Astrocyte of the spinal cord (primary cell): ENCODE measurements at places on chromosomes 7 and 10.

- peak; percentile 36 for DNase-seq
Observed at GRCh38 chr10:79066411-79067240, 2.1 kb upstream of the ZMIZ1 start.

- DNase-seq: no peak
Observed at GRCh38 chr10:116300542-116300941, 23.7 kb upstream of the CCDC172 start.

DNA sequence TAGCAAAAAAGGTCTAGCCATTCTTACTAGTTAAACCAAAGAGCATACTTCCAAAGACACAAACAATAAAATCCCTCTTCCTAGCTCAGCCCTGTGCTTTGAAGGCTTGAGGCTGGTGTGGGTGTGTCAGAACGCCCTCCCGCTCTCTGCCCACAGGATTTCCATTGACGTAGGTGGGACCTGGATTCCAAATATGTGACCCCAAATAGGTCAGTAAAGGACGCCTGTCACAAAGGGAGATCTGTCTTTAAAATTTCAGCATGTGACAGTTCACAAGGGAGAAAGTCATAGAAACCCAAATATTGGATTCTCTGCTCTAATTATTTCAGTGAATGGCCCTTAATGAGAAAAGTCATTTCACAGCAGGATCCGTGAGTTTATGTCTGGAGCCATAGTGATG, 39.9 kb upstream of the LYZL1 start:
- no peak for DNase-seq

GRCh38 chr7:124246262-124246863, 213.5 kb upstream of the TMEM229A start:
- DNase-seq: peak; percentile 43

- no peak for DNase-seq
Observed at GRCh38 chr10:70054902-70055301, 2.3 kb downstream of the MACROH2A2 start.

- DNase-seq: peak; percentile 98
Observed at GRCh38 chr10:113073549-113074189, 123.6 kb downstream of the TCF7L2 start.

- DNase-seq: no peak
Observed at GRCh38 chr10:14456218-14456869, 125.6 kb upstream of the FRMD4A start.

DNA sequence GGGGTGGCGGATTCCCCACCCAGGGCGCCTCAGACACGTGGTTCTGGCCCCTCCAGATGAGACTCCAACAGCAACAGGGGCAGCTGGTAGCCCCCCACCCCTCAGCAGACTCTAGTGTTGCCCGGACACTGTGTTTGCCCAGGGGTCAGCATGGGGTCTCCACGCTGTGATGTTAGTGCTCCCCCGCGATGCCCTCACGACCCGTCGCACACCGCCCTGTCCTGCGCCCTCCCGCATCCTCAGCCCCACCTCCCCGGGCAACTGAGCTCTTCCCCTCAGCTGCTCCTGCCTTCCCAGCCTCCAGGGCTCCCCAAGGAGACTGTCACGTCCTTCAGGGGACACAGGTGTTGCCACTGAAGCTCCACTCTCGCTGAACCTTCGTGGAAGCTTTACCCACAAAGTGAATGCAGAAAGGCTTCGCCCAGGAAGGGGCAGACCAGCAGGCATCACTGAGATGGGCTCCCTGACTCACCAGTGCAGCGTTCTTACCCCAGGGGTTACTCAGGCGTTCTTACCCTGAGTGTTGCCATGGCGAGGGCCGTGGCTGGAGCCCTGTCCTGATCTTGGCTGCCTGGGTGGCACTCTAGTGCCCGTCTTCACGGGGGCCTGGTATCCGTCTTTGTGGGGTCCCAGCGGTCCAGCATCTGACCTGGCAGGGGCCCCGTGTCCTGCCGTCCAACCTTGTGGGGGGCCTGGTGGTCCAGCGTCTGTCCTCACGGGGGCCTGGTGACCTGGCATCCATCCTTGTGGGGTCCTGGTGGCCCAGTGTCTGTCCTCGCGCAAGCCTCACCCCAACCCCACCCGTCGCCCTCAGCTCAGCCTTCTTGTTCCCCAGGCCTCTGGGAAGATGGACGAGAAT, 14.6 kb downstream of the DPYSL4 start:
- no peak for DNase-seq

DNA sequence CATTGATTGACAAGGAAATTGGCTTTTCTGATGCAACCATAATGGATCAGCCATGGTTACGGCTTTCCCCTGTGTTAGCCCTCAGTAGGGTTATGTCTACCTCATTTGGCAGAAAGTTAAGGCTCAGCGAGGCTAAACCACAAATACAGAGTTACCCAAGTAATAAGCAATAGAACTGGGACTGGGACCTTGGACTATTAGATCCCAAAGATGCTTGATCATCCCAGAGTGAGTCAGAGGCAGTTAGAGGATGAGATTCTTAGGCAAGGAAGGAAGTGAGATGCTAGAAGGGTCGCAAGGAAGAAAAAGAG, 401.4 kb downstream of the TNS3 start:
- DNase-seq: no peak

- DNase-seq: no peak
Observed at GRCh38 chr10:33271969-33272583, 62.4 kb downstream of the NRP1 start.

GRCh38 chr7:1691601-1692514, 21.8 kb downstream of the ELFN1 start:
- DNase-seq: no peak
